ENCODE measurements at places on chromosomes 2 and 18.

GRCh38 chr2:65144571-65144970, 14.7 kb upstream of the RAB1A start:
- DNase-seq: no peak

GRCh38 chr2:168003876-168004275, 243.5 kb downstream of the STK39 start:
- no peak for DNase-seq

GRCh38 chr2:46230115-46230571, 67.1 kb upstream of the EPAS1 start:
- DNase-seq: no peak

- no peak for DNase-seq
Observed at GRCh38 chr2:23589739-23590138, 204.8 kb downstream of the KLHL29 start.

GRCh38 chr18:63233334-63233733, 86.2 kb downstream of the BCL2 start:
- no peak for DNase-seq

GRCh38 chr2:5942204-5942603, 250.0 kb downstream of the SOX11 start:
- no peak for DNase-seq

- no peak for DNase-seq
Observed at GRCh38 chr18:12377556-12378197, 650 bp upstream of the AFG3L2 start.

- no peak for DNase-seq
Observed at GRCh38 chr18:13558124-13558523, 168.2 kb downstream of the FAM210A start.

GRCh38 chr2:236572482-236572881, 2.9 kb downstream of the ACKR3 start:
- DNase-seq: no peak

GRCh38 chr2:69250981-69251380, 136.0 kb downstream of the GFPT1 start:
- DNase-seq: no peak

DNA sequence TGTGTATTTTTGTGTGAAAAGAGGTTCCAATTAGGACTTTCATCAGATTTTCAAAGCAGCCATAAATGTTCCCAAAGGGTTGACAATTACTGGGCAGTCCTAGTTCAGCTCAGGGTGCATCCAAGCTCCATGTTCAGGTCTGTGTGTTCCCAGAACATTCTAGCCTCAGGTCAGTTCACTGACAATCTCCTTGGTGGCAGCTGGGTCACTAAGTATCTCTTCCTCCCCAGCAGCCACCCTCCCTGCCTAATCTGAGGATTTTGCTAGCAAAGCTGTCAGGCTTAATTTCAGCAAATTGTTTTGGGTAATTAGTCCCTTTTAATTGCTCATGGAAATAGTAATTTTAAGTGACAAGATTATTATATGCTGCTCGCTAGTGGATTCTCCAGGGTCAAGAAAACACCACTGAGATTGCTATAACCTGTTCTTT, 29.8 kb downstream of the UPP2 start:
- no peak for DNase-seq

DNA sequence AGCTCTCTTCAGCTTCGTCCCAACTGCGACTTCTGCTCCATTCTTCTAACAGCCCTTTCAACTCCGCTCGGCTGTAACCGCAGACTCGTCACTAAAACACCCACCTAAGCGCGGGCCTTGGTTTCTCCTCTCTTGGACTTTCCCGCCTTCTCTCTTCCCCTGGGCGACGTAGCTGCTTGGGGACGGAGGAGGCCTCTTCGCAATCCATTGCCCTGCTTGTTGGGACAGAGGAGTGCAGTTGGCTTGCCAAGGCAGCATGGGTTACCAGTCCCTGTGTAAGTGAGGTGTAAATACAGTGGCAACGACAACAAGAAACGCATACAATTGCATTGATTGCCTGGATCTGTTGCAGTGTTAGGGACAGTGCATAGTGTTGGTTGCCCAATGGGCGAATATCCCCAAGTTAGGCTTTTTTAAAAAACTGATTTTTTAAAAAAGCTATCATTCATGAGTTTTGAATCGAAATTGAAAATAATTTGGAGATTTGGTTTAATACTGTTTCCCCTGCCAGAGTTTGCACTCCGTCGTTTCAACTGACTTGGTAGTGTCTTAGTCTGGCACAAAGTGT, 484 bp upstream of the DARS1 start:
- peak; percentile 48 for DNase-seq

- no peak for DNase-seq
Observed at GRCh38 chr2:31246184-31246852, 12.4 kb downstream of the EHD3 start.

DNA sequence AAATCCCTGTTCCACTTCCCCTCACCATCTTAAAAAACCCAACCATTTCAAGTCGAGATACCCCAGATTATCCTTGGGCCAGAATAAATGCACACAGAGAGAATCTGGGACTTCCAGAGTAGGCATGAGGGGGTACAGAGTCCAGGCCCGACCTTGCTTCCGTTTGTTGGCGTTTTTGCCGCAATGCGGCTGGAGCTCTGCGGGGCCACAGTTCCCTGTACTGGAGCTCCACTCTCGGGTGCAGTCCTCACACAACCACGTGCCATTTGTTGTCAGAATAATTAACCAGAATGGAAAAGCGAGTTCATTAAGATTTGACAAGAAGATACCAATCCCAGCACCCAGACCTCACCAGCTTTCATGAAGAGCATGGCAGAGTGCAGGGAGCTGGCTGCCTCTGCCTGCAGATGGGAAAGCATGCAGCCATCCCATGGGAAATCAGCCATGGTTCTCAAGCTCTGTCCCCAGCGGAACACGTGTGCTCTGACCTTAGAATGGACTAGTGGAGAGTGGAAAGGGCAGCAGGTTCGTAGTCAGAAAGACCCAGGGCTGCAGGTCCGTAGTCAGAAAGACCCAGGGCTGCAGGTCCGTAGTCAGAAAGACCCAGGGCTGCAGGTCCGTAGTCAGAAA, 472.8 kb downstream of the EIPR1 start:
- DNase-seq: no peak

DNA sequence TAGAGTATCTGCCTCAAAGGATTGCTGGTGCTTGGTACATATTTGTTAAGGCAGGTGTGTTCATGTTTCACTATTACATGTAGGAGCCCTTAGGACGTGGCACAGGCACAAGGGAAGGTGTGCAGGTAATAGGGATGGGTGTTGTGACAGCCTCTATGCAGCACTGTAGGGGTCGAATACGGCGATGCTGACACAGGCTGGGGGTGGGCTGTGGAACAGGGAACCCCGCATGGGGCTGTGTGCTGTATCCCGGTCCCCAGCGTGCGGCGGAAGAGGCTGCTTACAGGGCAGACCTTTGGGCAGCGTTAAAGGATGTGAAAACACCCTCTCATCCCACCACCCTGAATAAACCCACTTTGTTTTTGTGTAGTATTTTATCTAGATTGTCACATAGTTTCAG, 21.5 kb downstream of the B3GNT2 start:
- no peak for DNase-seq

GRCh38 chr2:70854411-70854810, 18.8 kb upstream of the CD207 start:
- DNase-seq: no peak

DNA sequence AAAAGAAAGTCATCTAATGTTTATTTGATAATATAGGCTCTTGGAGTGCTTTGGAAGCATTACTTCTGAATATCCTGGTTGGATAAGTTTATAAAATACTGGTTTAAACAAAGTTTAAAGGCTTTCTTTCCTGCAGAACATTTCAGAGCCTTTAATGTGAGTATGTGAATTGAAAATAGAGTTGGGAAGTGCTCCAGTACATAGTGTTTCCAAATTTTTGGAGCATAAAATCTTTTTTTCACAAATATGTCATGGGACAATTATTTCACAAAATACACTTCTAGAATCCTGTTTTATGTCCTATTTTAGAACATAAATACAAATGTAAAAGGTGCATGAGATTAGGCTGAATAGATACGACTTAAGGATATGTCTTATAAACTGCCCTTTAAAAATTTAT, 158.9 kb upstream of the HNRNPA3 start:
- no peak for DNase-seq

DNA sequence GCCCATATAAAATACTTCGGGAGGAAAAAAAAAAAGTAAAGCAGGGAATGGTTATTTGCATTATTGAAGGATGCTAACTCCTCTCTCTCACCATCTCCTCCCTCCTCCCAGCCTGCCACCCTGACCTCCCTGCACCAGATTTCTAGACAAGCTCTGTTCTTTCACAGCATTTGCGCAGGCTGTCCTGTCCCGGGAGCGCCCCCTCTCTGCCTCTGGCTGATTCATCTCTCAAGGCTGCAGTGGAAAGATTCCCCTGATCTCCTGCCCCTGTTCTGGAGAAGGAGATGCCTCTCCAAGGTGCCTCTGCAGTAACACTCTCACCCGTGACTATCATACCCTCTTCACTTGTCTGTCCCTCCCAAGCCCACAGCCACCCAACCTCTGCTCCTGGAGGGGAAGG, 38.5 kb downstream of the COL4A4 start:
- no peak for DNase-seq

GRCh38 chr18:31740180-31740579, 20.5 kb downstream of the SLC25A52 start:
- no peak for DNase-seq

GRCh38 chr2:143525402-143525860, 396.2 kb downstream of the ARHGAP15 start:
- no peak for DNase-seq

DNA sequence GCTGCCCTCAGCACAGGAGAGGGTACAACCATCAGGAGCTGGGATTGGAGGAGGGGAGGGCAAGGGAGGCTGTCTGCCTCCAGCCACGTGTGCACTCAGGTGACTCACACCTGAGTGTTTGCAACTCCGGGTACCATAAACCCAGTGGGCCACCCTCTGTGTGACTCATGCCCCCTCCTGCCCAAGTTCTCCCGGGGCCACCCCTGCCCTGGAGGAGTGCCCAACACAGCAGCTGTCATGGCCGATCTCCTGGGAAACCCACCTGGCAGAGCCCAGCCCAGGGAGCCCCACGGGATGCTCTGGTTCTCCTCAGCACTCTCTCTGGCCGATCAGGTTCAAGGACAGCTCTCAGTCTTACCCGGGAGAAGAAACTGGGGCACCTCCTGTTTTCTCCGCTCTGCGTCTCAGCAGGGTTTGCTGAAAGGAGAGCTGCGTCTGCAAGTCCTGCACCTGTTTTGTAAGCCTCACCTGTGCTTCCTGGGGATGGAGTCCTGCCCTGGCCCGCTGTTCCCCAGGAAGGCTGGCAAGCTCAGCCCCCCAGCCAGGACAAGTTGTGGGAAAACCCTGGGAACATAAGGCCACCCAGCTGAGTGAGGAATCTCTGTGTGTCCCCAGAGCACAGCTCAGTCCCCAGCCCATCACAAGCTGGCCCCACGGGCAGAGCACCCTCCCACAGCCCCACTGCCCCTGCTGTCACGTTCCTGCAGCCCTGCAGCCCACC, 44.0 kb upstream of the UBE2F start:
- no peak for DNase-seq

- DNase-seq: no peak
Observed at GRCh38 chr18:10680271-10680596, 154.4 kb downstream of the NAPG start.

DNA sequence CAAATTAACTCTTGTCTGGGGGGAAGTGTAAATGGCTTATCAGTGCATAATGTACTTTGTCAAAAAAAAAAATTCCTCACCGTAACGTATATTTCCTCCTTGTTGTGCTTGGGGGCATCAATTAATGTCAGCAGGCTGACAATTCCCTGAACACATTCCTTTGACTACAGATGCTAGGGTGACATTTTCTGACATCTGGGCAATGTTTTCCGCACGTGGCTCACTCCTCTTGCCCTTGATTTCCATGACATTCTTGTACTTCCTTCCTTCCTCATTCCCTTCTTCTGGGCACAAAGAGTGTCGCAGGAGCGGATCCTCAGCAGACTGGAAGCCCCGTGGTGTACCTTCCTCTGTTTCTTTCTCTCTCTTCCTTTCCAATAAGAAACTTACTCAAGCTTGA, 173.7 kb downstream of the SP3 start:
- no peak for DNase-seq

GRCh38 chr2:16326711-16327300, 338.8 kb downstream of the CYRIA start:
- no peak for DNase-seq

DNA sequence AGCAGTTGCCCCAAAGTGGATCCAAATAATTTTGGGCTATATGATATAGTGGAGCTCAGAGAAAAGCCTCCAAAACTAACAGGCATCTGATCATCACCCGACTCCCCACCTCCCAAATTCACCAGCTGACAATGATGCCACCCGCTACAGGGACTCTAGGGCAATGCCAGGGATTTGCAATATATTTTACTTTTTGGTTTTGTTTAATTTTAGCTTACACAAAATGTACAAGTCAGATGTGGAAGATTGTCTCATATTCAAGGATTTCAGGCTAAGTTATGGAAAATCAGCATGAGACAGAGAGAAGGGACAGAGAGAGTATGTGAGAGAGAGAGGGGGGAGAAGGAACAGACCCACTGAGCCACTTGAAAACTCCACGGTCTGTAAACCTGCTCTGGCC, 187.4 kb downstream of the TMEM247 start:
- DNase-seq: no peak

DNA sequence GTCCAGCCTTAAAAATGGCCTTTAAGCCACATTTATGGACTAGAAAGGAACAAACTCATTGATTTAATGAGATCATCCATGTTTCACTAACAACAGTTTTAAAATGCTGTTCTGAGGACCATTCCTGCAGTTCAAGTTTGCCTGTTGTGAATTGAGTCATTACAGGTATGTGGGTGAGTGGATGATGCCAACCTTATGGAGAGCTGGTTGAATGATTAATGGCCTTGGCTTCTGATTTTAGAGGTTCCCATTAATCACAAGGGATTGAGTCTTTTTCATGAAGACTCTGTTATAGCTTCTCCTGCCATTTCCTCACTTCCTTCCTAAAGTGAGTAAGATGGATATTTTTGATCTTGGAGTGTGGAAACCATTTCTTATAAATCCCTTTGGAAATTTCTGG, 459.8 kb upstream of the SLC14A2 start:
- no peak for DNase-seq

- no peak for DNase-seq
Observed at GRCh38 chr2:30516166-30516565, 69.1 kb downstream of the LCLAT1 start.

GRCh38 chr2:103139628-103140268, 377.9 kb downstream of the TMEM182 start:
- DNase-seq: no peak

DNA sequence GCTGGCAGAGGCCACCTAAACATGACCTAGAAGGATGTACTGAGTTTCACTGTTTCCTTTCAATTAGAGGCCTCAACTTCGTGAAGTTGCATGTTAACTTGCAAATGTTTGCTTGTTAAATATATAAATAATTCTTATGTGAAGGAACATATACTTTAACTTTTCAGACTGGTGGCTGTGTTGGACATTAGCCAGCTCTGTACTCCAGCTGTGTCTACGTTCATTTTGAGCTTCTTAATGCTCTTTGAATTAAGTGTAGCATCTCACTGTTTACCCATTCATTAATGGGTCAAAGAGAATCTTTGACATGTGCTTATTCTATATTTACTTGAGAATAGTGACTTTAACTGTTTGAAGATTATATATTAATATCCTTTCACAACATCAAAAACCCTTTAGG, 823.2 kb upstream of the ID2 start:
- no peak for DNase-seq

- DNase-seq: no peak
Observed at GRCh38 chr2:241463276-241464135, 44.9 kb downstream of the STK25 start.

Measured in stimulated activated CD8-positive, alpha-beta memory T cell treated with anti-CD3 and anti-CD28 coated beads, Interleukin-15, amount 100 ng/mL, for 1 hour (primary cell).